ENCODE measurements at places on chromosomes 12 and 14. TPM values are rescaled to one million over a fixed set of nuclear protein-coding genes. Genes with fewer than 3 reads are reported as not detected.
A peak's percentile ranks its signal among the peaks of the same experiment; 100 is the strongest.

DNA sequence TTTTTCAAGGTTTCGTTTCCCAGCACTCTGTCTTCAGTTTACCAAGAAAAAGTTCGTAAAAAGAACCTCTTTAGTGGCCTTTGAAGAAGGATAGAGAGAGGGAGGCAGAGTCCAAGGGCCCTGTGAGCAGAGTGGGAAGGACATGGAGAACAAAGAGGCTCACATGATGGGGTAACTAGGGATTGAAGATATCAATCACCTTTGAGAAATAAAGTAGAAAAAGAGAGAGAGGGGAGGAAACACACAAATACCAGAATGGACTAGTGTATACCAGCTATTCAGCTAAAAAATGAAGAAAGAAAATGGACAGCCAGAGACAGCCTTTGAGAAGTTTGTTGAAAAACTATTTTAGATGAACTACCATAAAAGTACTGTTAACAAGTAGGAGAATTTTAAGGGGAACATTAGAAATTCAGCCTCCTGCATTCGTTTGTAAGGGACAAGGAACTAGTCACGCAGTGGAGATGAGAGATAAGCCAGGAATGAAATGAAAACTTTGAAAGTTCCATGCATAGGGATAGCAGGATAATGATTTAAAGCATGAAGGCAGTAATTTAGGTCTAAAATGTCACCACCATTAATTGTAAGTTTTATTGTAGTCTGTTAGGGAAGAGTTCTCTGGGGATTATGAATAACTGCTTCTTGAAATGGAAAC, 82.1 kb downstream of the SPTSSA start:
- no peak for DNase-seq

DNA sequence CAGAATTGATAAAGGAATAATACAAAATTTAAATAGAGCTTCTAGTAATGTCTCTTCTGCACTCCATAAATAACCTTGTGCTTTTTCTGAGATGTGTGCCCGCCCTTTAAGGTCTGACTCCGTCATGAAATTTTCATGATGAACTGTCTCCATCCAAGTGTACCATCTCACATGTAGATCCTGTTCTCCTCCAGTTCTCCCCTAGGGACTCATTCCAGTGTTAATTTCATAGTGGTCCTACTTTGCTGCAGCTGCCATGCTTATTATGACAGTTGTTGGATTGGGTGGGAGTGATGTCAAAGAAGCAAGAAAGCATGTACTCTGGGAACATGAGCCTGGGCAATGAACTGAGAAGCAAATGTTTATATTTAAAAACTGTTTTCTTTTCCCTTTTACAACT, 442.5 kb upstream of the PDE3A start:
- peak; percentile 9 for DNase-seq

DNA sequence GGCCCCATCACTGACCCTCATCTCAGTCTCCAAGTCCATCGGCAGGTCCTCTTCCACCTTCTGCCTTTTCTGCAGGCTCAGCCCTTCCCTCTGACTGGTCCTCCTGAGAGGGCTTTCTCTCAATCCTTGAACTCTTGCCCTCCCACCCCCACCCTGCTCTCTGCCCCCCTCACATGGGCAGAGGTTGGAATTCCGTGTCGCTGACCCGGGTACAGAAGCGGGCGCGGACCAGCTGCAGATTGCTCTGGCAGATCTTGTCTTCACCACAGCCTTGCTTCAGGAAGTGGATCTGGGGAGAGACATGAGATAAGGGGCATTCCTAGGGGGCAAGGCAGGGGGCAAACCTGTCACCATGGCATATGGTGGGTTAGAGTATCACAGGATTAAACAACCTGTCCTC, 12.4 kb downstream of the ITGA7 start:
- no peak for DNase-seq

The IL31 gene
- not detected for total RNA-seq

- DNase-seq: no peak
These were observed 417.5 kb downstream of the NPAS3 start for GRCh38 chr14:33356181-33356580.

DNA sequence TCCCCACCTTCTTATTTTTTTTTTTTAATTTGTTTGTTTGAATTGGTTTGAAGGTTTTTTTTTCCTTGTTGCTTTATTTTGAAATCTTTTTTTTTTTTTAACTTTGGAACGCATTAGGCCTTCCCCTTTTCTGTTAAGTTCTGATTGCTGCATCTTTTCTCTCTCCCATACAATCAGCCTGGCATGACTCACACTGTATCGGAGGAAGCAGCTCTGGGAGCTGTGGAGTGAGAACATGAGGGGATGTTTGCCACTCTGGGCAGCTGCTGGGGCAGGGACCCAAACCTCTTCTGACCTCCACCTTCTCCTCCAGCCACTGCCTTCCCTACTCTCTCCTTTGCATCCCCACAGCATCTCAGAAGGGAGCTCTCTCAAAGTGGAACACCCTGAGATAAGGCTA, 160.3 kb upstream of the FKBP4 start:
- DNase-seq: no peak

DNA sequence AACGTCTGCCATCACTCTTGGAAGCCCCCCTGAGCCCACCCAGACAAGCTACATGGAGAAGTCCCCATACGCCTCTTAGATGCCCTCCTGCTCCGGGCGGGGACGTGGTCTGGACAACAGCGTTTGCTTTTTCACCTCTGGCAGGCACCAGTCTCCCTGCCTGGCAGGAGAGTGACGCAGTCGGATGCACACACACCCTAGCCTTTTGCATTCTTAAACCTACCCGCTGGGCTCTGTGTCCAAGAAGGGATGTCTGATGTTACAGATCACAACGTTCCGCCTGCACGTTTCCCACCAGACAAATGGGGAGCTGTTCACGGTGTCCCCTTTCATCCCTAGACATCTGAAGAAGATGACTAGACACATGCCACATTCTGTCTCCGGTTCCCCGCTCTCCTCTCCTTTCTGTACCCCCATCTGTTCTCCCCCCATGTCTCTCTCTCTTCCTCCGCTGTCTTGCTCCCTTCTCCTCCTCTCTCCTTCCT, 100.2 kb downstream of the RIMBP2 start:
- no peak for DNase-seq

GRCh38 chr12:89051065-89051677, 301.1 kb downstream of the DUSP6 start:
- peak; percentile 81 for DNase-seq
